Stomach (tissue), 19 donors: ENCODE measurements at places on chromosomes 12 and 14.

GRCh38 chr14:92995620-92996019 is 72.7 kb downstream of the CHGA start:
- H3K36me3 ChIP-seq, result peaks cover 3% of the 10 kb centered on the region
- no peak for DNase-seq
- no peaks in the 10 kb centered on the region for H3K27me3 ChIP-seq

- no peaks in the 10 kb centered on the region for H3K4me1 ChIP-seq
- H3K27ac ChIP-seq, result no peak overlapping the region
- no peak for DNase-seq
- H3K4me3 ChIP-seq, result no peak overlapping the region
Measured at GRCh38 chr12:66058554-66058953, 72.0 kb downstream of the LLPH start.

GRCh38 chr12:54028314-54029201 is at the start of gene HOXC6:
HOXC6 (plus strand) TSS chr12:54028440; CDS start chr12:54028522, 82 bp downstream.
- H3K4me3 ChIP-seq, result peak within 1 kb of the TSS; percentile 15
- no peak for DNase-seq
- H3K27me3 ChIP-seq, result peaks cover 100% of the 10 kb centered on the region
- H3K36me3 ChIP-seq, result no peaks in the 10 kb centered on the region

GRCh38 chr12:5307065-5307464 is 124.8 kb upstream of the NTF3 start:
- peak; percentile 13 for DNase-seq
- no peak overlapping the region for H3K27ac ChIP-seq
- no peak overlapping the region for H3K4me3 ChIP-seq
- H3K36me3 ChIP-seq, result no peaks in the 10 kb centered on the region
- H3K4me1 ChIP-seq, result no peaks in the 10 kb centered on the region
- H3K27me3 ChIP-seq, result no peaks in the 10 kb centered on the region
